ENCODE measurements at places on chromosomes 2 and 18.

DNA sequence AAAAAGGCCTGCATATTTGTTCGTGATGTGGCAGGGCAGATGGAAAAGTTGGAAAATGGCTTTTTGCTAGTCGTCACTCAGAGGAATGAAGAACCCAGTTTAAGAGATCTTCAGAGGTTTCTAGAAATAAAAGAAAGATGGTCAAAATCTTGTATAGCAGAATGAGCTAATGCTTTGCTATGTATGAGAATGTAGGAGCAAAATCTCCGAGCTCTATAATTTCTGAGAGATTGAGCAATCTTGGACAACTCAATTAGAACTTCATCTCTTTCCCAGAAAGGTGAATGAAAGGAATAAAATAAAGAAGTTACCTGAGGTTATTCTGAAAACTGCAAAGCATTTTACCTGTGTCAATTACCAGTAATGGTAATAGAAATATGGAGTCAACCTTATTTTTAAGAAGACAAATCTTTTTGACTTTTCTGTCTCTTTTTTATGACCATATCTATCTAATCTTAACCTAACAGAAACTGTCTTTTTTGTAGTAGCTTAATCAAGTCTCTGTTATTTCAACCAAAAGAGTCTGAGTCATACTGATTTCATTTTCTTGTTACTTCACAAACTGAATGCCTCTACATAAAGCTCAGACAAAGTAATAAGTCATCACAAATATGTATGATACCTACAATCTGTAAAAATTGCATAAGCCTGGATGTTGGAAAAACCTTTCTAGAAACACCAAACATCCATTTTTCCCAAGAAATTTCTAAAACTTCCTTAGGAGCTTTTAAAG, 32.5 kb downstream of the CCDC68 start:
- no peak for DNase-seq

GRCh38 chr2:41899189-41899588, 148.6 kb upstream of the PKDCC start:
- no peak for DNase-seq

DNA sequence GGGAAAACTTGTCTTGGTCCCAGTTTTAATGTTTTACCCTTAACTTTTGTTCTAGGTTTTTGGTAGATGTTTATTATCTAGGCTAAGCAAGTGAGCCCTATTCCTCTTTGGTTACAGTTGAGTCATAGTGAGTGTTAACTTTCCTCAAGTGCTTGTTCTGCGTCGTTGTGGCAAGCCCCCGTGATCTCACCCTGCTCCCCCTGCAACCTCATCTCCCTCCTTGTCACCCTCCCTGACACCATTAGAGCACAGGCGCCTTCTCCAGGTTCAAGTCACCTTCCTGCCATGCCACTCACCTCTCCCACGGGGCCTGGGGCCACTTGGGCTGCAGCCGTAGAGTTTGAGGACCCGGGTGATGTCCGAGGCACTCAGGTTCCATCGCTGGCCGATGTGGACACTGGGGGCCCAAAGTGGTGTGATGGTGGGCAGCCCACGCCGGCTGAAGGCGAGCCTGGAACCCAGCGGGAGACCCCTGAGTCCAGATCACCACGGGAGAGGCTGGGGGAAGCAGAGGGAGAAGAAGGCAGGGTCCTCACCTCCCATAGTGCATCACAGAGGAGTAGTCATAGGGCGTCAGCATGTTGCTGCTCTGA, 8.7 kb downstream of the ASTL start:
- no peak for DNase-seq

GRCh38 chr2:240967681-240968621, 30.5 kb upstream of the SNED1 start:
- no peak for DNase-seq

- no peak for DNase-seq
These were observed 4.8 kb downstream of the RNPEPL1 start for GRCh38 chr2:240573071-240573515.

GRCh38 chr2:48423376-48423775, 106.6 kb upstream of the STON1 start:
- no peak for DNase-seq

GRCh38 chr2:25400576-25401216, 59.0 kb upstream of the DNMT3A start:
- no peak for DNase-seq

DNA sequence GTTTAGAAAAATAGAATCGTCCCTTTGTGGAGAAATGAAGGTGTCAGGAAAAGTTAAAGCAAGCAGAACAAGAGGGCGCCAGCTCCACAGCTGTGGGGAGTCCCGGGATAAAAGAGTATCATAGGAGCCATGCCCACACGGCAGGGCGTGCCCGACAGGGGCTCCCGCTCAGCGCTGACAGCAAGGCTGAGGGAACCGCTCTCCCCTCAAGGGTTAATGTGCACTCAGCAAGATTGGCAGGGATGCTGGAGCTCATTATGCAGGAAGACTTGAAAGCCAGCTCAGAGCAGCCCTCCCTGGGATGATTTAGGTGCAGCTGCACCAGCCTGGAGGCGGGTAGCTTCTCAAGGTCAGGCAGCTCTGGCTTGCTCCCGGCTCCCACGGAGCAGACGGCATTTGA, 500.2 kb downstream of the EIPR1 start:
- DNase-seq: no peak

DNA sequence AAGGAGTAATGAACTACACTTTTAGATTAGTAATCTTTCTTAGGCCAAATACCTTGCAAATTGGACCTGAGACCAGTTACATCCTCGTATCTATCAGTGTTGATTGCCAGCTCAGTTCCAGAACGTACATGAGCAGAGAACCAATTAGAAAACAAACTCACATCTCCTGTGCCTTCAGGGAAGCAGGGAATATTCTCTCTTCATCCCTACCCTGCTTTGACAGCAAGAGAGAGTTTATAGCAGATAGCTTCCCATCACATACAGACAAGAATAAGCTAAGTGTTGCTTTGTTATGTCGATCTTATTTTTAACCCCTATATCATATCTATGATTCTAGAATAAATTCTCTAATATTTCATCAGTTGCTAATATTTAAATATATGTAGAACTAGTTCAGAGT, 181.8 kb downstream of the DSC3 start:
- no peak for DNase-seq

DNA sequence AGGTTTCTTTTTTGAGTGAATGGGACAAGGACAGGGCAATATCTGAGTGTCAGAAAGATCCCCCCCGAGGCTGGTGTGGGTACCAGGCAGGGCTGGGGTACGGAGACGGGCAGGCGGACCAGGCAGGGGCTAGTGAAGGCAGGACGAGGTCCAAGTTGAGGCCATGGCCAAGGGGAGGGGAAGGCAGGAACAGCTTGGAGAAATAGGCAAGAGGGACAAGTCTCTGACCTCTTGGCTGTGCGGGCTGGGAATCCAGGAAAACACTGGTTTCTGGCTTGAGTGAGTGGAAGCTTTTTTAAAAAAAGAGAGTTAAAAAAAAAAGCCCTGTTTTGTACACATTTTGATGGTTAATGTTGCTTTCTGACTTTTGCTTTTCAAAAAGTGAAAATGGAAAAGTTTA, 30.3 kb downstream of the ASAP2 start:
- no peak for DNase-seq

- DNase-seq: peak; percentile 25
These were observed 44.9 kb downstream of the SERTAD2 start for GRCh38 chr2:64608867-64609226.

DNA sequence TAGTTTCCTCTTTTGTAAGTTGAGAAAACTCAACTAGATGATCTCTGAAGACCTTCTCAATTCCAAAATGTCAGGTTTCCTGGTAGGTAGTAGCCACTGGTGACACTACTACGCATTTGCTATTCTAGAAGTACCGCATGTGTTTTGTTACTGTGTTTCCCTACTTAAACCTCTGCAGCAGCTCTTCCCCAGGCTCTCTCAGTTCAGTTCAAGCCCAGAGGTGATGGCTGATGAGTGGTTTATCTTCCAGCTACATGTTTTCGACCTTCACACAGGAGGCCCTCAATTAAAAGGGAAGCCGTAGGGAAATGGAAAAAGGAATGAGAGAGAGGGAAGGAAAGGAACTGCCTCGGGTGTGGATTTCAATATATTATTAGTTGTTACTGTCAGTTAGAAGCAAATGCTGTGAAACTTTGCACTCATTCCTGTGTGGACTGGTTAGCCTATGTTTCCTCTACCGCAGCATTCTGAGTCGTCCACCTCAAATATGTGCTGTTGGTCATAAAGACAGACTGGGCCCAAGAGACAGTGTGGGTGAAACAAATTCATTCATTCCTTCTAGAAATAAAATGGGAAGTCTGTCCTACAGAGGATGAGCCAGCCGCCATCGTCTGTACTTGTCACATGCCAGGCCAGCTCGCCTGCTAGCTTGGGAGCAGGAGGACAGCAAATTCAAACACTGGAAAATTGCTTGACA, 455.2 kb upstream of the RAB12 start:
- DNase-seq: no peak

- no peak for DNase-seq
These were observed 88.1 kb upstream of the ASAP2 start for GRCh38 chr2:9118383-9118960.

DNA sequence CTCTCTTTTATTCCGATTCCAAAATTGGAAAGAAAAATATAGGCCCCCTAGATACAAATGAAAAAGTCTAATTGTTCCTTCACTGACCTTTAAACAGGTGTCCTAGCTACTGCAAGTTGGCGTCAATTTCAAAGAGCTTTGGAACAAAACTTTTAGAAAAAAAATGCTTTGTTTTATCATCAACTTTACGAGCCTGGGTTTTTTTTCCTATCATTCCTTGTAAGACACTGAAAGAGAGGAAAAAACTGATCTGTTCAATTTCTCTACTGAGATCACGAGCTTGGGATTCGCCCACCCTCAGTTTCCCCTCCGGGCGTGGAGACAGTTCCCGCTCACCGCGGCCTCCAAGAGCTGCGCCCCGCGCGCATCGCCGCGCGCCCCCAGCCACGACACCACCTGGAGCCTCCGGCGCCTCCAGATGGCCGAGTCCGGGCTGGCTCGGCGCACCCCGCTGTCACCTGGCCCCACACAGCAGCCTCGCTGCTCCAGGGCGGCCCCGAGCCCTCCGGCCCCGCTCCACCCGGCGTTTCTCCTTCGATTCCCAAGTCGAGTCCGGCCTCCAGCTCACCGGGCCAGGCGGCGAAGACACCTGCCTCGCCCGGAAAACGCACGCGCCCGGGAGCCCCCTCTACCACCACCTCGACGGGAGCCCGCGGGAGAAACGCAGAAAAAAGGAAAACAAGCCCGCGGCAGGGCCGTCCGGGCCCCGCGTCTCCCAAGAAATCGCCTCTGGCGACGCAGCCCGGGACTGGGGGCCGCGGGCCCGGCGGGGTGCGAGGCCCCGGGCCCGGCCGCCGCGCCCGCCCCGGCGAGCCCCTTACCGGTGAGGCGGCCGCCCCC, 656 bp downstream of the TBC1D8 start:
- no peak for DNase-seq

DNA sequence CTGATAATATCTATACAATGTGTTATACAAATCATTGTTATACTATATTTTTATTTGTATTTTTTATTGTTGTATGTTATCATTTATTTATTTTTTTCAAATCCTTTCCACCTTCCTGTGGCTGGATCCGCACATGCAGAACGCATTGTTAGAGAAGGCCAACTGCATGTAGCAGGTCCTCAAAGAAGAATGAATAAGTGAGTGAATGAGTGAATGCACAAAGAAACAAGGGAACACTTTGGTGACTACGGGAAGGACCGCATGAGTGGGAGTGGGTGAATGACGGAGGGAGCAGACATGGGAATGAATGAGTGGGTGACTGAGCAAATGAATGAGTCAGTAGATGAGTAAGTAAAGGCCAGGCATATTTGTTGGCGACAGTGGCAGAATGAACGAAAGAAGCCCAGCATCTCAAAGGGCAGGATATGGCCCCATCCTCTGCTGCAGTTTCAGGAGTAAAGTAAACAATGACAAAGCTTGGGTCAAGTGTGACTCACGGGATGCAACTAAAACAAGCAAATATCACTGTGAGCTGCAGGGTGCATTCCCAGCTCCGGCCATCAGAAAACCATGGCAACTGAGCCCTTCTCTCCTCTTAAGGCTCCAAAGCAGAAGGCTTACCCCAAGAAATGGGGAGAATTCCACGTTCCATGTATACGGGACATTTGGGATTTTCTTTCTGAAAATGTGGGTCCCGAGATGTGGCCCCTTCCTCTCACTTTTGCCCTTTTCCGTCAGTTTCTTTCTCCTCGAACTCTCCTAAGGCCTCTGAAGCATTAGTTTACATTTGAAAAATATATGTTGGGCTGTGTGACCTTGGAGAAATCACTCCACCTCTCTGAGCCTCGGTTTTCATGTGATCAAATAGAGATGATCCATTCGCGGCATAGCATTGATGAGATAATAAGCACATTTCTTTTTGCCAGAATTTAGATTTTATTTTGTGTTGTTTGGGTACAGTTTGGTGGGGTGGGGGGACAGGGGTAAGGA, 24.5 kb downstream of the KCNF1 start:
- DNase-seq: no peak

GRCh38 chr2:215615067-215615802, 179.4 kb upstream of the FN1 start:
- DNase-seq: no peak

DNA sequence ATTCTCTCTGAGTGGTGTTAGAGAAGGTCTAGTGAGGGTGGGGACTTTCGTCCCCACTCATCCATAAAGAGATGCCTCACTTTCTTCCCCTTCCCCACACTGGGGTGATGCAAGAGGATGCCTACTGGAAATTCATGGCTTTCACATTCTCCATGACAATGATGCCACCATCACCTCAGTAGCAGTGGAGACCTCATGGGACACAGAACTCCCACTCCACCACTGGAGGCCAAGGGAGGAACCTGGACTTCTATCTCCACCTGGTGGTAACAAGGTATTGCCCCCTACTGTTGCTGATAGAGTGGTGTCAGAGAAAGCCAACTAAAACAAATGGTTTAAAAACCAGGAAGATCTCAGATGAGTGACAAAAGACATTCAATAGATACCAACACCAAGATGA, 110.9 kb downstream of the INHBB start:
- DNase-seq: no peak

DNA sequence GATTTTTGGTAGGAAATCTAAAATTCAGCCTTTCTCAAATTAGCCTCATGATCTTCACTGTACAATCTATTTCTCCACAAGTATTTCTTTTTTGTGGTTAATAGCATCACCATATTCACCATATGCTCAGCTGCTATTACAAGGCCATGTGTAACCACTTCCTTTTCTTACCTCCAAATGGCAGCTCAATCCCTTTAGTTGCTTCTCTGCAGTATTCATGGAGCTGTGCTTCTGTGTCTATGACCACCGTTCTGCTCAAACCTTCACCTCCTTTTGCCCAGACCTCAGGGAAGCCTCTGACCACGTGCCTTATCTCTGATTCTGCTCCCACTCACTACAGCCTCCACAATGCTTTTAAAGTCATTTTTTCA, 126.7 kb upstream of the TMEM200C start:
- DNase-seq: no peak
